Lower leg skin (tissue), 4 donors: ENCODE measurements at places on chromosomes 7 and 10. TPM values are rescaled to one million over a fixed set of nuclear protein-coding genes. Genes with fewer than 3 reads are reported as not detected.

GRCh38 chr10:42367532-42368230, 270.7 kb downstream of the ZNF33B start:
- DNase-seq, result peak; percentile 84

DNA sequence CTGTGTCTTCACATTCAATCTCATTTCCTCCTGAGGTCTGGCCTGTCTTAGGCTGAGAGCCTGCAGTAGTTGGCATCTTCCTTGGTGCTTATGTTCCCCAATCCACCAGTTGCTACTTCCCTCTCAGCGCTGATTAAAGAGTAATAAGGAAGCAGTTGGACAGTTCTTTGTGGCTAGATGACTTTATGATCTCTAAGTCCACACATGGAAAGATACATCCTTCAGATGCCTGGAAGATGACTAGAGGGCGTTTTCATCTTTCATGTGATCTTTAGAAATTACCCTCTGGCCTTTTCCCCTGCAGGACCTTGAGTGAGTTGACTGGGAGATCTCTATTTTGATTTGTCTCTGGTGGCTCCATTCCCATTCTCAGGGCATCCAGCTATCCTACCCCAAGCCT, 204.5 kb downstream of the GRM3 start:
- DNase-seq, result no peak

GRCh38 chr7:70027867-70028266, 429.6 kb downstream of the AUTS2 start:
- DNase-seq, result no peak

DNA sequence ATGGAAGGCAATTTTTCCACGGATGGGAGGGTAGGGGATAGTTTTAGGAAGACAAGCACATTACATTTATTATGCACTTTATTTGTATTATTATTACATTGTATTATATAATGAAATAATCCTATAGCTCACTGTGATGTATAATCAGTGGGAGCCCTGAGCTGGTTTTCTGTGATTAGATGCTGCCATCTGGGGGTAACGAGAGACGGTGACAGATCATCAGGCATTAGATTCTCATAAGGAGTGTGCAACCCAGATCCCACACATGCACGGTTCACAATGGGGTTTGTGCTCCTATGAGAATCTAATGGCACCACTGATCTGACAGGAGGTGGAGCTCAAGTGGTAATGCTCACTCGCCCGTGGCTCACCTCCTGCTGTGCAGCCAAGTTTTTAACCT, 103.9 kb upstream of the STK17A start:
- DNase-seq, result no peak

DNA sequence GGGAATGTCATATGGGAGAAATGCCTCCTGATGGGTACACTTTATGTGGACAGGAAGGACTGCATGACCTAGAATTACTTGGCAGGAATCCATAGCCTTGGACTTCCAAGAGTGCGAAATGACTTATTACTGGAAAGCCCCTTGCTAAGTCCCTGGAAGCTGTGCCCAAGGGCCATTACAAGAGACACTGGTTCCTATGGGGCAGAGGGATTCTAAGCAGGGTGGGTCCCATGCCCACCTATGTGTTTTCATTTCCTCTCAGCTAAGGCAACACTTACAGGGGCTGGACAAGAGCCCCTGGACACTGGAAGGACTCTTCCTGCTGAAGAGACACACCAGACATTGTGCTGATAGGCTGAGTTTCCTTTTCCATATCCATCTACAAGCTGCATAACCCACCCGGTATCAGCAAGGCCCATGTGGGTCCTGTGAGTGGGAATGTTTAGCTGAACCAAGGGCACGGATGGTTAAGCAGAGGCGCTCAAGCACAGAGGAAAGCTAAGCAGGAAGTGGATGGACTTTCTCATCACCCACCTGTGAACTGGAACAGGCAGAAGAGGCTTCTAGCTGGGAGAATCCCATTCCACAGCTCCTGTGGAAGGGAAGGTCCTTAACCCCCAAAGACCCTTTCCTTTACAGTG, 56.2 kb downstream of the XPNPEP1 start:
- no peak for DNase-seq

- DNase-seq, result peak; percentile 86
These were observed 76.2 kb downstream of the VIPR2 start for GRCh38 chr7:159068488-159068811.

- peak; percentile 82 for DNase-seq
These were observed 7.6 kb downstream of the FAM53B start for GRCh38 chr10:124736491-124737136.

DNA sequence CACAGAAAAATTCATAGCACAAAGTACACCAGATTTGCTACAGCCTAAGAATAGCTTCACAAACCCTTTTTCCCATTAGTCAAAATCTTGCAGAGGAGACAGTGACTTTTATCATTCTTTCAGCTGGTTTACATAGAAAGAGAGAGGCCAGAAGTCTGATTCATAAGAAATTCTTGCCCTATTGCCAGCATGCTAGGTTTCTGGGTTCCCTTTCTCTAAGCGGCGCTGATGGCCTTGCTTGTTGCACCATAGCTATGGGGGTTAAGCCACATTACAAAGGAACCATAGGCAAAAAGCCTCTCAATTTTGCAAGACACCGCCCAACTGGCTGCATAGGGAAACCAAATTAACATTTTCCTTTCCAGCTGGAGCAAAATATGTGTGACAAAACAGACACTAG, 87.4 kb downstream of the ZNF467 start:
- DNase-seq, result no peak

DNA sequence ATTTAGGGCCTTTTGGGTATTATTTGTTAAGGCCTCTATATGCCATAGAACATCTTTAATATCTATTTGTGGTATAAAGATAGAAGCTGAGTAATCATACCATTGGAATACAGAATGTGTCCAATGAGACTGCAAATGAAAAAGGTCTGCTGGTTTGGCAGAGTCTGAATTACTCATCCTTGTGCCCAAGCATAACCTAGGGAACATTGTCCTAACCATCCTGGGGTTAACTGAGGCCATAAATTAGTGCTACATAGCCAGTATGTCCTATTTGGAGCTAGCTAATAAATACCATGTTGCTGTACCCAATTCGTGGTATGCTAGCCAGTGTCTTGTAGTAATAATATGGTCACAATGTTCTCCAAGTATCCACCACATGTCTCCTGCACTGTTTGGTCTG, 117.1 kb downstream of the ANKRD26 start:
- DNase-seq, result no peak

- peak; percentile 14 for DNase-seq
These were observed 2.4 kb downstream of the UBE2H start for GRCh38 chr7:129950191-129950932.

DNA sequence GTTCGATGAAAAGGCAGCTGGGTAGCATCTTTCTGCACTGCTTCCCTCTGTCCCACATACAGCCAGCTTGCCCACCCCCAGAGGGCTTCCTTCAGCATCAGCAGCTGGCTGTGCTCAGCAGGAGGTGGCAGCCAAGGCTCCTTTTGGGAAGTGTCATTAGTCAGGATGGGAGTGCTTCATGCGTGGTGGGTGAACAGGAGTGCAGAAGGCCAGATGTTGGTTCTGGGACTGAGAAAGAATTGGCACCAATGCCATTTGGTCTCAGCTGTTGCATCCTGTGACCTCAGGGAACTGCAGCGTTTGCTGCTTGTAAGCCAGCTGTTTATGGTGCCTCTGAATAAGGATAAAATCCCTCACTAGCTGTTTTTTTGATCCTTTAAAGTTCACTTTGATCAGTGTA, 131.1 kb upstream of the SORCS3 start:
- DNase-seq, result no peak

DNA sequence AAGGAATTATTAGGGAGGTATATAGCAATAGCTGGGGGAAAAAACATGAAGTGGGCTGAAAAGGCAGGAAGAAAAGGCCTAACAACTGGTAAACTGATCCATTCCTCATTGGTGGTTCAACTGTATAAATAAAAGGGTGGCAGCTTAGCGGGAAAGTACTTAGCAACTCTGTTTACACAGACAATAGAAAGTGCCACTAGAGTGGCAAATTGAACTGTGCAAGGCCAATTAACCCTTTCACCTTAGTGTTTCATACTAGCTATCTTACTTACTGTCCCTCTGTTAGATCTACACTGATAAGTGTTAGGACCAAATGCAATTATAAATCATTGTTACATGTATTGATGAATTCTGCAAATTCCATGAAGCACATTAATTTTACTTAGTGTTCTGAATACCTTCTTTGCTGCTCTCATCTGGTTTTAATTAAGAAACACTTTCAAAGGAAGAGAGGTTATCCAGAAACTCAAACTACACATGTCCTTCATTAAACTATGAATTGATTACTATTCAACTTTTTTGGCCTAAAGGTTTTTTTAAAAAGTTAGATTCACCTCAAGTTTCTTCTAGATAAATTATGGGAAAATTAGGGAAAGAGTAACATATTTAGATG, 28.0 kb downstream of the DNAJC1 start:
- DNase-seq, result no peak

DNA sequence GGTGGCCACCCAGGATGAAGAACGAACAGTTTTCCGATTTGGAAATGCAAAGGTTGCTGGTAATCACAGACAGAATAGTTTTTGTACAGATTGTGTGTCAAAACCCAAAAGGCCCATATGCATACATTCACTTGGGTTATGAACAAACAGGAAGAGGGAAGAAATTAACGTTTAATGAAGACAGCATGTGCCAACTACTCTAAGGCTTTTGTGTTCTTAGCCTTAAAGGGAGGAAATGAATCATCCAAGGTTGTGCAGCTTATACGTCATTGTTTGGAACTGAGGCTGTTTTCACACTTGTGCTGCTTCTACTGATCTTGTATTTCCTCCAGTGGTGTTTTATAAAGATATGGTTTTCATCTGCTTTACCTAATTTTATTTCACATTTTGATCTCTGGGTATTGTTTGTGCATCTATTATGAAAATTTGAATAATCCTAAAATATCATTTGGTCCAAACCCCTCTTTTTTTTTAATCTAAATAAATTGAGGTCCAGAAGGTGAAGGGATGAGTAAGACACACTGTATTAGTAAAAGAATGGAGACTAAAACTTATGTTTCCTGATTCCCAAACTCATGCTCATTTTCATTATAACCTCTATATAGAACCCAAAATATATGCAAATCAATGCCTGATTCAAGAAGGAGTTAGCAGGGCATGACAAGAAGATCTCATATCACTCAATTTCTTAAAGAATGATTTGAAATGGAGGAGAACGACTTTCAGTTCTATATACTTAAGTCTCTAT, 373.1 kb downstream of the THSD7A start:
- no peak for DNase-seq

DNA sequence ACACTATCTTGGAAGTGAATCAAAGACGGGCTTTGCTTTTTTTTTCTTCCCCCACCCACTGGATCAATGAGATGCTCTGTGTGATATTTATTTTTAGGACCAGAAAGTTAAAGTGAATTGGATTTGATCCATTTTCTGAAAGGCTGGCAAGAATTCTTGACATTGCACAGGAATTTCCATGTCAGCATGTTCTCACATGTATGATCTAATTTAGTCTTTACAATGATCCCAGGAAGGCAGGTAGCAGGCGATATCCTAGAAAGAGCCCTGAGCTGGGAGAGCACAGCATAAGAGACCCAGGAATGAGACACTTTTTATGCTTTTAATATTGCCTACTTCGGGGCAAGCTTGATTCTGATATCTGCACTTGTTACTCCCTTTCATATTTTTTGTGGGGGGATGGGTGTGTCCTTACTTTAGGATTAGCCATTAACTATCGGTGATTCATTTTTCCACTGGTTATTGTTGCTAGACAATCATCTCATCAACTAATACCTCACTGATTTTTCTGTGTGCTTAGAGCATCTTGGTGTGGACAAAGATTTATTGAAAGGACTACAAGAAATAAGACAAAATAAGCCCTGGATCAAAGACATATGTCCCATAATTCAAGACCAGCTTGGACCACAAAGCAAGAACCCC, 58.1 kb downstream of the NRP1 start:
- DNase-seq, result peak; percentile 9

- no peak for DNase-seq
These were observed 168.2 kb upstream of the IGFBP3 start for GRCh38 chr7:46089281-46089680.

GRCh38 chr7:52897713-52898112, 137.7 kb upstream of the POM121L12 start:
- DNase-seq, result no peak

GRCh38 chr7:12137283-12137682, 73.8 kb upstream of the TMEM106B start:
- DNase-seq, result no peak

DNA sequence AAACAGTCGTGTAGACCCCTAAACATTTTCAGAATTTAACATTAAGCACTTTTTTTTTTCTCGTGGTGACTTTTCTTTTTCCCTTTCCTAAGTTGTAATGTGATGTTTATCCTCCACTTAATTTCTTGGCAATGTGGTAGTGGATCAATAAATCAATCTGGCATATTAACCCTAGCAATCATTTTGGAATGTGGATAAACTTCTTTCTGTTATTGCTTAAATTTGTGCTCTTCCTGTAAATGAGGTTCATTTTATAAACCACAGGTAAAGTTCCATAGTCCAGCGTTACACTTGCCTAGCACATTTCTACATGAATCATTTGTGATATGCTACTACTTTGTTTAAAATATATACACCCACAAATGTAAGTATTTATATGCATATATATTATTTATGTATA, 247.4 kb upstream of the ETV1 start:
- DNase-seq, result no peak

DNA sequence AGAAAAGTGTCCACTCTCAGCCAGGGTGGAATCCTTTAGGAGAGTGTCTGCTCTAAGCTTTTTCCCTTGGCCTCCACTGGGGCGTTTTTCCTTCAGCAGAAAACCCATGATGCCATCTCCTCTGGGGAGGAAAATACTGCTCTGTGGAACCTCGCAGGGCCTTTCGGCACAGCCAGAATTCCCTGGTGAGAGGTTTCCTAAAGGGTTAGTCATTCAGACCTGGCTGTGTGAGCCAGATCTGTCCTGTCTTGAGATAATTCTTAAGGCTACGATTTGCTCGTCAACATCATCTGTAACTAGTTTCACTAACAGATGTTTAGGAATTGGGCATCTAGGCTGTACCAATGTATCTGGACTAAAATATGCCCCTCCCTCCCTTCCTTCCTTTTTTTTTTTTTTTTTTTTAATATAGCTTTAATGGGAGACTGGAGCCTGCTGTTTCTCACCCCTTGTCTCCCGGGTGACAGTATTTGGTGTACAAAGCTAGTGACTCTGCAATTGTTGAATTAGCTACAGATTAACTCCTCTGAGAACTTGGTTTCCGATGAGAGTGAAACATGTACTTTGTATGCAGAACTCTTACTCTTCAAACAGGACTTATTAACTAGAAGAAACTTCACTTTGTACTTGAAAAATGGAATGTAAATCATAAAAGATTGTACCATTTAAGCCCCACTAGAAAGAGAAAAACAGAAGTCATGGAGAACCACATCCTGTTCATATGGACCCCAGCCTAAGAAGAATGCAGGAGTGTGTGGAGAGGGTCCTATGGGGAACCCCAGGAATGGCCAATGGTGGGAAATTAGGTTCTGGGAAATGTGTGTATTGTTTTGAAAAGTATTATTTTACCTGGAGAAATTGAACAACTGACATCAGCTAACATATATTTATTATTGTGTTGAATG, 230.9 kb downstream of the CAMK1D start:
- no peak for DNase-seq

COBL gene
- 40.2 TPM for total RNA-seq

SH3PXD2A gene
- 42.5 TPM for total RNA-seq

CH25H gene
- total RNA-seq, result 1.2 TPM

ANKRD16 gene
- 18.4 TPM for total RNA-seq

TWNK gene
- 7.4 TPM for total RNA-seq

UCN3 gene
- total RNA-seq, result not detected

FAM221A gene
- total RNA-seq, result 8.7 TPM

ANKRD22 gene
- 30.7 TPM for total RNA-seq

PRSS2 gene
- not detected for total RNA-seq

PRPF18 gene
- 28.8 TPM for total RNA-seq

FGF8 gene
- not detected for total RNA-seq

EFCAB10 gene
- total RNA-seq, result not detected
